Activated naive CD4-positive, alpha-beta T cell treated with anti-CD3 and anti-CD28 coated beads for 36 hours (primary cell): ENCODE measurements at places on chromosomes 13 and 19. TPM values are rescaled to one million over a fixed set of nuclear protein-coding genes. Genes with fewer than 3 reads are reported as not detected.
A peak's percentile ranks its signal among the peaks of the same experiment; 100 is the strongest.

The PSG1 gene
- total RNA-seq: not detected

DNA sequence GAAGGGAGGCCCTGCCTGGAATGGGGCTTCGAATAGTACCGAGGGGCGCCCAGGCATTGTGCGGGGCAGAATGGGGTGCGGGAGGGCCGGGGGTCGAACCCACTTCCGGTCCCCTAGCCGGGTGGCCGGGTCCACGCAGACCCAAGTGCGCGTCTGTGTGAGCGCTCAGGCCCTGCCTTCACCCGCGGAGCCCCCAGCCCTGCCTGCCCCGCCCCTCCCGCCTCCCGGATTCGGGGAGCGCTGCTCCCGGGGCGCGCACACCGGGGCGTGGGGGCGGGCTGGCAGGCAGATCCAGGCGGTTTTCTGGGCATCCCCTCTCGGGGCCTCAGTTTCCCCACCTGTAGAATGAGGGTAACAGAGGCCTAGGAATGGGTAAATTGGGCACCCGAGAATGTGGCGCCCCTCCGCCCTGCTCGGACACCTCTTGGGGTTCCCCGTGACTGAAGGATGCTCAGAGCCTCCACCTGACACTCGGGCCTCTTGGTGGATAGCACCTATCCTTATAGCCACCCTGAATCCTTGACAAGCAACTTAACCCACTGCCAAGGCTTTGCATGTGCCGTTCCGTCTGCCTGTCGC is 682 bp downstream of the PIK3R2 start:
- DNase-seq: peak; percentile 46
- H3K4me1 ChIP-seq: peaks cover 22% of the 10 kb centered on the region
- peak overlapping the region; percentile 37 for H3K27ac ChIP-seq
- H3K27me3 ChIP-seq: no peaks in the 10 kb centered on the region
- H3K36me3 ChIP-seq: peaks cover 2% of the 10 kb centered on the region

DNA sequence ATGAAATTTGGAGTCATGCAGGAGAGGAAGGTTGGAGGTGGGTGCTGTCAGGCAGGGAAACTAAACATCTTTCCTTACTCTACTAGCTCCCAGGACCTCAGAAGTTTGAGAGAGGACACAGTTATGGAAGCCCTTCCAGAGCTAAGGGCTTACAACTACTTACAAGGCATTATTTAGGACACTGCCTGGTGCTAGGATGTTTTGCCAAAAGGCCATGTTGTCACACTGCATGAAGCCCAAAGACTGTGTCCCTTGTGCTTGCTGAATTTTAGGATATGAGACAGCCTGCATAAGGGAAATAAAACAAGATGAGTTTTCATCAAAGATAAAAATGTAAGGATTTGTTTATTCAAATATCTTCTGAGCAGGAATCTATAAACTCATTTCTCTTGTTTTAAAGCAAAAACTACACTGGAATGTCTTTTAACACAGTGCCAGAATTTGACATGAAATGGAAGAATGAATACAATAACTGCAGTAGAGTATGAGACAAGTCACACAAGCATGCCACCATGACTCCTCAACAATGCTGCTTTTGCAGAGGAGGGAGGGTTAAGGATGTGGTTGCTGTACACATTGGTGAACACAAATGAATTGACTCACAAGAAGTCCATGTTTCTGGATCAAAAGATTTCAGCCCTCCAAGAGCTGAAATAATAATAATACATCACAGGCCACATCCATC is 258.4 kb downstream of the SPRY2 start:
- no peak overlapping the region for H3K27ac ChIP-seq
- no peaks in the 10 kb centered on the region for H3K4me1 ChIP-seq
- H3K36me3 ChIP-seq: no peaks in the 10 kb centered on the region
- DNase-seq: no peak

DNA sequence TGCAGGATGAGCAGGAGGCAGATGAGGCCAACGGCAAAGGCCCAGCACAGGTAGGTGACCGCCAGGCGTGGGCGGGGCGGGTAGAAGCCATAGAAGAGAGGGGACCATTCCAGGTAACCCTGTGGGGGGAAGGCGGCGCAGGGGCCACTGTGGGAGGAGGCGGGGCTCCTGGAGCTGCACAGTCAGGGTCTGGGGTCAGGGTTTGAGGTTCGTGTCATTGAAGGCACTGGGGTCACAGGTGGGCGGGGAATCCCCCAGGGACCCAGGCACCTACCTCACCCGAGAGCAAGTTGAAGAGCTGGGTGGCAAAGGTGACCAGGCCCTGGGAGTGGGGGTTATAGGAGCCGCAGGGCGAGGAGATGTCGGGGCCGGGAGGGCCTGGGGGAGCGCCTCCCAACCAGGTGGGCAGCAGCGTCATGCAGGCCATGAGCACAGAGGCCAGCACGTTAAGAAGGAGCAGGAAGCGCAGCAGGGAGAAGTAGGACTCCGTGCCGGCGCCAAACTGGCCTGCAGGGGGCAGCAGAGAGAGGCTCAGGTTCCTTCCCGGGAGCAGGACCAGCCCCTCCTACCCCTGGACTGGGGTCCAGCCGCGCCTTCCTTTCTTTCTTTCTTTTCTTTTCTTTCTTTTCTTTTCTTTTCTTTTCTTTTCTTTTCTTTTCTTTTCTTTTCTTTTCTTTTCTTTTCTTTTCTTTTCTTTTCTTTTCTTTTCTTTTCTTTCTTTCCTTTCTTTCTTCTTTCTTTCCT is 4.6 kb downstream of the TMC4 start:
- peak; percentile 96 for DNase-seq
- no peak overlapping the region for H3K4me3 ChIP-seq
- no peaks in the 10 kb centered on the region for H3K36me3 ChIP-seq
- H3K27me3 ChIP-seq: peaks cover 7% of the 10 kb centered on the region

- H3K27ac ChIP-seq: no peak within 1 kb of the TSS
- no peaks in the 10 kb centered on the region for H3K4me1 ChIP-seq
- H3K27me3 ChIP-seq: peaks cover 37% of the 10 kb centered on the region
- no peaks in the 10 kb centered on the region for H3K36me3 ChIP-seq
Observed at GRCh38 chr19:33621811-33622504, at the start of gene CHST8. CHST8 (plus strand) TSS chr19:33621953; CDS start chr19:33689262, 67,309 bp downstream.

GRCh38 chr13:38657191-38657590 is 29.7 kb upstream of the FREM2 start:
- H3K36me3 ChIP-seq: no peaks in the 10 kb centered on the region
- H3K4me1 ChIP-seq: no peaks in the 10 kb centered on the region
- no peak for DNase-seq

GRCh38 chr13:74305876-74306275 is 171.7 kb upstream of the KLF12 start:
- H3K27me3 ChIP-seq: no peaks in the 10 kb centered on the region
- no peak for DNase-seq
- no peaks in the 10 kb centered on the region for H3K36me3 ChIP-seq

DNA sequence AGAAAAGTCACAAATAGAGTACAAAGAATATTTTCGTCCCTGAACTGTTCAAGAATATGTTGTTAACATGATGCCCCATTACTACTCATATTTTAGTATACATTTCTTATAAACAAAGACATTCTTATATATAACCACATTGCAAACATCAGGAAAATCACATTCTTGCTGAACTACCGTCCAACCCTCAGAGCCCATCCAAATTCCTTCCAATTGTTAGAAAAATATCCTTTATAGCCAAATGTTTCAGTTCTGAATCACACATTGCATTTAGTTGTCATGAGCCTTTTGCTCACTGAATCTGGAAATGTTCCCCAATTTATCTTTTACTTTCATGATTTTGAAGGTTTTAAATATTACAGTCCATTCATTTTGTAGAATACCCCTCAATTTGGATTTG is 467.8 kb upstream of the ARGLU1 start:
- H3K4me3 ChIP-seq: no peak overlapping the region
- H3K27ac ChIP-seq: no peak overlapping the region
- H3K4me1 ChIP-seq: no peaks in the 10 kb centered on the region
- DNase-seq: no peak
- H3K27me3 ChIP-seq: no peaks in the 10 kb centered on the region
